ENCODE measurements at places on chromosomes 16 and 17. TPM values are rescaled to one million over a fixed set of nuclear protein-coding genes. Genes with fewer than 3 reads are reported as not detected.

The KRT27 gene
- not detected for total RNA-seq

DNA sequence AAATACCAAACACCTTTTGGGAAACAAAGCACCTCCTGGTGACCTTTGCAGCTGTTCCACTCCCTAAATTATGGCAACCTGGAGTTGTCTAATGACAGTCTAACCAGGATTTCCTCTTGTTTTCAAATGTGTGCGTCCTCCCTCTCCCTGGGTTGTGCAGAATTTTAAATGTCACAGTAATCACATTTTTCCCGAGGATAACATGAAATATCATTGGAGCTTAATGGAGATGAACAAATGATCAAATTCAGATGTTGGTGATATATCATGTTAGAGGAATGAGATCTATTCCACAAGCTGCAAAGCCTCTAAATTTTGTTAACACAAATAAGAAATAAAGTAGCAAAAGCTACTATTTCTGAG, 86.9 kb upstream of the HLF start:
- DNase-seq, result no peak

GRCh38 chr16:86751076-86752030, 173.0 kb downstream of the FOXL1 start:
- no peak for DNase-seq

DNA sequence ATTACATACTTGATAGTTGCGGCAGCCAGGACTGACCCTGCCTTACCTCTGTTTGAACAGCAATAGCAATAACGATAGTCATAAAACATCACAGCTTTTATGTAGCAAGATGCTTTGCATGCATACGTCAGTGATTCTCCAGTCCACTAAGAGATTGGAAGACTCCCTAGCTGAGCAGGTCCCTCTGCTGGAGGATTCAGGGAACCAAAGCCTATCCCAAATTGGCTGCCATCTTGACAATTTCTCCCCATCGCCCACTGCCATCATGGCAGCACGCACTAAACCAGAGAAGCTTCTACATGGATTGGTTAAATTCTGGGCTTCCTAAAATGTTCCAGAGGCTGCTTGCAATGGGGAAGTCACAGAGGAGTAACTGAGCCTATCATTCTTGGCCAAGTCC, 360.6 kb upstream of the XYLT1 start:
- DNase-seq, result no peak

The ALOX12B gene
- 1.1 TPM for total RNA-seq

- no peak for DNase-seq
Observed at GRCh38 chr16:30096862-30097563, 1.0 kb upstream of the YPEL3 start.

DNA sequence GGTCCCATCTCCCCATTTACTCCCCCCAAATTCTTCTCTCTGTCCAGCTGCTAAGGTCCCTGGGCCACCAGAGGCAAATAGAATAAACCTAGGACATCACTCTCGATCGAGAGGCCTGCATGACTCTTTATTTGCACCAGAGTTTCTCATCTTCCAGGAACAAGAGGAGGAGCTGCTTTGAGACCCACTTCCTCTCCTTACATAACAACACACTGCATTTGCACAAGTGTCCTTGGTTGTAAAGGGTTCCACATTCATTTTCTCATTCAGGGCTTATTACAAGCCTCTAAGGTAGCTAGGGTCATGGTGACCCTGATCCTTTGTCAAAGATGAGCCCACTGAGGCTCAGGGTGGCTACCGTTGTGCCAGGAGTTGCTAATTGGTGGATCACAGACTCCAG, 38.1 kb upstream of the RHOT1 start:
- no peak for DNase-seq

DNA sequence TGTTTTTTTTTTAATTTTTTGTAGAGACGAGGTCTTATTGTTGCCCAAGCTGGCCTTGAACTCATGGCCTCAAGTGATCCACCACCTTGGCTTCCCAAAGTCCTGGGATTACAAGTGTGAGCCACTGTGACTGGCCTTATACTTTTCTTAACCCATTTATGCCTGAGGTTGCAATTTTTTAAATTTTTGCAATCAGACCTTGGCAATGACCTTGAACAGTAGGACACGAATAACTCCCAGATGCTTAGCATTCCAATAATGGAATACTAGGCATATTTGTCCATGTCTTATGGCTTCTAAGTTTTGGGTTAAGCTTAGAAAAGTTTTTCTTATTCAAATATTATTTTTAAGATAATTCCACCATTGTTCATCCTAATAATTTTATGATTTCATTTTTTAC, 28.3 kb upstream of the TMEM97 start:
- no peak for DNase-seq

DNA sequence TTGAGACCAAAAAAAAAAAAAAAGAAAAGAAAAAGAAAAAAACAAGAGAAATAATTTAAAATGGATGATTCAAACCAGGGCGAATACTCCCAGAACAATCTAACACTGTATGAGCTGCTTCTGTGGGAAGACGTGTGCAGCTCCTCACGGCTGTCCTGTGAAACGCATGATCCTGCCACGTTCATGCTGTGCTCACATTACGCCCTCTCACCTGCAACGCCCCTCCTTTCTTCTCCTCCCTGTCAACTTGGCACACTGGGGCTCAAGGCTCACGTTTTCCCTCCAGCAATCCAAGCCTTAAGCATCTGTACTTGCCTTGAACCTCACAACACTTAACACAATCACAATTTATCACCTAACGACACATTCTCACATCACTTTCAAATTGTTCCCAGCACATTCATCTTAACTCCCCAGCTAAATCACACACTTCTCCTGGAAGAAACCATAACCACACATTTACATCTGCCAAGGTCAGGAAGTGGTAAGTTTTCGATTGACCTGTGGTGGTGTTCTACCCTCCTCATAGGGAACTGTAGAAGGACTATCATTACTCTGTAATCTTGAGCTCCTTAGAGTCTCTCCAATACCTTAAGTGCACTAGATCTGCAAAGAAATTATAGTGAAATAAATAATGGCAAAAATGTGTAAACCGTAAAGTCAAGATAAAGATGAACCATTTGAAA, 29.1 kb downstream of the MBTPS1 start:
- DNase-seq, result no peak

GRCh38 chr16:49937886-49938285, 82.0 kb upstream of the ZNF423 start:
- DNase-seq, result no peak

The EVI2A gene
- total RNA-seq, result 13.7 TPM

- no peak for DNase-seq
Observed at GRCh38 chr16:56145369-56145768, 45.9 kb upstream of the GNAO1 start.

DNA sequence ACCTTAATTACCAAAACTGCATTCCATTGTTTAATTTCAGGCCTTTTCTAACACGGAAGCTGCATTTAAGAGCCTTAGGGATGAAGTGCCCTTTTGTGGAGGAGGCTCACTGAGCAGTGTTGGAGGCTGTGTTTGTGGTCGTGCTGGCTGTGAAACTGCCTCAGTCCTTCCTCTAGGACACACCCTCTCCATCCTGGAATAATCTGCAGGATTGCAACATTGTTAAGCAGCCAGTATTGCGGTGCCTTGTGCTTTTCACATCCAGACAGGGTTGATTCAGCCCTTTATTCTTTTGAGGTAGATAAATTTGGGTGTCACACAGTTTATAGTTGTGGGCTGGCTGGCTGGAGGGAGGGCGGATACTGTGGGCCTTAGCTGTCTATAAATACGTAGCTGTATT, 141.6 kb downstream of the CDRT15L2 start:
- DNase-seq, result no peak

DNA sequence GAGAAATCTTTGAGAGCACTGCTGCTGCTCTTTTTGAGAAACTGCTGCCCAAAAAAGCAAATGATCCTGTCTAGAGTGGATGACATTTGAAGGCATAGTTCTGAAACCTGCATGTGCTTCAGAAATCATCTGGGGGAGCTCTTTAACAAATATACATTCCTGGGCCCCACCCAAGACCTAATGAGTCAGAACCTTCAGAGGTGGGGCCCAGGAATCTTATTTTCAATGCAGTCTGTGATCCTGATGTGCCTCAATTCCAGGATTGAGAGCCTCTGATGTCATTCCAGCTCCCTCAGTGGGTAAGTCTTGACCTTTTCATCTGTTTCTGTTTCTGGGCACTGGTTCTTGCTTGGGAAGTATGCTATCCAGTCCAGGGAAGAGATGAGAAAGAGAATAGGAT, 42.3 kb downstream of the HNF1B start:
- DNase-seq, result no peak

The TPSAB1 gene
- total RNA-seq, result 72.2 TPM

The ITGAD gene
- total RNA-seq, result not detected

GRCh38 chr16:48574766-48575165, 35.2 kb downstream of the N4BP1 start:
- no peak for DNase-seq

DNA sequence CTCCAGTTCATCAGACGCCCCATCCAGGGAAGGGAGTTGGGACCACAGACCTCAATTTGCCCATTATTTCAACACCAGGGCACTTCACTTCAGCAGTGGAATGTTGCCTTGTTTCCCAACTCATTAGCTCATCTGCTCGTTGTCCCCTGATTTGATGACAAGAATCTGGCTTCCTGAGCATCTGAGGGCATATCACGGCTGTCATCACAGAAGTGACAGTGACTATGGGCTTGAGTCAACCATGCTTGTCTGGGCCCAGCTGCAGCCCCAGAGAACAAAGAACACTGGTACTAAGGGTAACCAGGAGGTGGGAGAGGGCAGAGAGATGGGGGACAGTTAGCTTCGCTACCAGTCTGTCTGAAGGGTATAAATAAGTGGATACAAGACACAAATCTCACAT, 266.0 kb upstream of the SDK2 start:
- DNase-seq, result no peak

- peak; percentile 58 for DNase-seq
Observed at GRCh38 chr17:57612202-57613071, 132.7 kb downstream of the CCDC182 start.

The KCTD11 gene
- 5.1 TPM for total RNA-seq

DNA sequence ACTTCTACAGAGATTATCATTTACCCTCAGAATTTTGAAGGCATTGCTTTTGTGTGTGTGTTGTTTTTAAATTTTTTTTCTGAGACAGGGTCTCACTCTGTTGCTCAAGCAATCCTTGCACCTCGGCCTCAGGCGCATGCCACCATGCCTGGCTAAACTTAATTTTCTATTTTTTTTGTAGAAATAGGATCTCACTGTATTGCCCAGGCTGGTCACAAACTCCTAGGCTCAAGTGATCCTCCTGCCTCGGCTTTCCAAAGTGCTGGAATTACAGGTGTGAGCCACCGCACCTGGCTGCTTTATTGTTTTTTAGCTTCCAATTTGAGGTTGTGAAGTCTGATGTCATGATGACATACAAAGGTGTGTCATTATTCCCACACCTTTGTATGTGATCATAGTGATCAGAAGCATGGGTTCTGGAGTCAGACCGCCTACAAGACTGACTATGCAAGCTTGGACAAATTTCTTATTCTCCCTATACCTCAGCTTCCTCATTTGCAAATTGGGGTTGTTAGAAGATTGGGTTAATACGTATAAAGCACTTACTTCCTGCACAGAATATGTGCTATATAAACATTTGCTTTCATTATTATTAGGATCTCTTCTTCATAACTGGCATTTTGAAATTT, 5.8 kb downstream of the SEPHS2 start:
- DNase-seq, result no peak
